ENCODE measurements at places on chromosomes 6 and 20.

DNA sequence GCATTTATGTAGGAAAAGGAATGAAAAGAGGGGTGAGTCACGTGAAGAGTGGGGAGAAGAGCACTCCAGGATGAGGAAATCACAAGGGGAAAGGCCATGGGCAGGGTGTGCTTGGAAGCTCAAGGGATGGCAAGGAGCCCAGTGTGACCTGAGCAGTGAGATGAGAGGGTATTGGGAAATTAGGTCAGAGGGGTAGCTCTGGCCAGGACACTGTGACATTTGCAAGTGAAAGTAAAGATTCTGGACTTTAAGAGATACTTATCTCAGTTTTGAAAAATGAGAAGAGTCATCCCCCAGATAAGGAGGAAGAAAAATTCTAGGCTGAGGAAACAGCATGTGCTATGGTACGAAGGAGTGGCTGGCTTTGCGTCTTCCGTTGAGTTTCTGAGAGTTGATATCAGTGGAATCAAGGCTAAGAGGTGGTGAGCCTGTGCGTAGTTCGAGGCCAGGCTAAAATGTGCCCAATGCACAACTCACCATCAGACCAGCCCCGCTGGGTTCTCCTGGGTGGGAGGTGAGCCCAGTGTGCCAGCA, 79.9 kb downstream of the GCLC start:
- DNase-seq = no peak

GRCh38 chr6:101806241-101806640, 412.7 kb downstream of the GRIK2 start:
- DNase-seq = no peak

GRCh38 chr6:129312880-129313279, 397.1 kb downstream of the ARHGAP18 start:
- no peak for DNase-seq

GRCh38 chr20:50526403-50526989, 16.3 kb downstream of the PTPN1 start:
- DNase-seq = no peak

- peak; percentile 63 for DNase-seq
Observed at GRCh38 chr20:63101781-63102720, 95.3 kb upstream of the BHLHE23 start.

GRCh38 chr6:24847402-24847801, 48.7 kb upstream of the ARMH2 start:
- DNase-seq = no peak

DNA sequence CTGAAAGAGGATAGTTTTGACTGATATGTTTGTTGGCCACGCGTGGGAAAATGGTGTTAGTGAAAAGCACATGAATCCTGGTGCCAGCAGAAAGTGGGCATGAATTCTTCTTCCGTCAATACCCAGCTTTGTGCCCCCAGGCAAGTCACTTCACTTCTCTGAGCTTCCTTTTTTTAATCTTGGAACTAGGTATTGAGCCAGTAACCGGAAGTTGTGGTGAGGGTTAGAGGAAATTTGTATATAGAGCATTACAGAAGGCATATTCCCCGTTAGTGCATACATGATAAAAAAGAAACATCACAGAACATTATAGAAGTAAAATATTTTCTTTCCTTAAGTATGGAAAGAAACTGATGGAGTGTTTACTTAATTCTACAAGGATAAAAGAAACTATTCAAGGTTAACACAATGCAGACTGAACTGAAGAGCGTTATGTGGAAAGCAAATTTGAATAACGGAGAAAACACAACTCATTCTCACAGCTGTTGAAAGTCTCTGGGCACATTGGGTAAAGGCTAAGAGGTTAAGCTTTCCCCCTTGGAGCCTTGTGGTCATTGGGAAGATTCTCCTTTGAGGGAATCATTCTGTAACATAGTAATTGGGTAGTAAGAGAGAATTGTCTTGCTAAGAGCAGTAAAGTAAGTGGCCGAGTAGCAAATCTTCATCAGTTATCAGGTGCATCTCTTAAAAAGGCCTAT, 223.1 kb downstream of the BCAS1 start:
- no peak for DNase-seq

GRCh38 chr20:1898482-1899240, 3.5 kb downstream of the SIRPA start:
- DNase-seq = no peak
